ENCODE measurements at places on chromosomes 1 and 21.

DNA sequence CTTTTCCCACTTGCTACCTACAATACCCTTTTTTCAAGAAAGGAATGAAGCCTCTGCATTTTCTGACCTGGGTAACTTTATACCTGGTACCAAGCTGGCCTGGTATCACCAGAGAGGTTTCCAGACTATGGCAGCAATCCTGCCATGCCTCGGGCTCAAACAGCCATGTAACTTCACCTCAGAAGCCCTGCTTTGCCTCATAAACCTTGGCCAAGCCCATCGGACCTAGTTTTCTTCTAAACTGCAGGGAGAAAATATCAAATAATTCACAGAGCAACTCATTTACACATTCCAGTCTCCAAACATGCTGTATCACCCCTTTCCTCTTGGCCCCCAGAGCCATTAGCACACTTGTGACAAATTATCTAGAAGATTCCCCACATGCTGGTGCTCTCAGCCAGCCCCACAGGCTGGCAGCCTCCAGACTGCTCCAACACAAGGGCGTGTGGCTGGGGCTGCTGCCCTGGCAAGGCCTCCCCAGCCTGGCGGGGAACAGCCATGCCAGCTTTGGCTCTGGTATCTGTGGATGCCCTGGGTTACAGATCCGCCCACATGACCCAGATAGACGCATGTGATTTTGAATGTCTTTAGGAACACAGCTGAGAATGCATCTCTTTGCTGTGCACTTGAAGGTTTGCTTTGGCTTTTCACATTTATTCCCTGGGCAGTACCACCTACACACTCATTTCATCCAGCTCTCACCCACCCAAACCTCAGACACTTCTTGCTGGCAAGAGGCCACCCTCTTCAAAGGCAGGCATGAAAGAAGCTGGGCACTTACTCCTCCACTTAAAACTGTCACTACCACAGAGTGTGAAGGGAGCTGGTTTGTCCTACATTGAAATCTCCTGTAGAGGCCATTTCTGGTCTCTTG is 70.0 kb upstream of the BCAR3 start:
- no peak for DNase-seq

DNA sequence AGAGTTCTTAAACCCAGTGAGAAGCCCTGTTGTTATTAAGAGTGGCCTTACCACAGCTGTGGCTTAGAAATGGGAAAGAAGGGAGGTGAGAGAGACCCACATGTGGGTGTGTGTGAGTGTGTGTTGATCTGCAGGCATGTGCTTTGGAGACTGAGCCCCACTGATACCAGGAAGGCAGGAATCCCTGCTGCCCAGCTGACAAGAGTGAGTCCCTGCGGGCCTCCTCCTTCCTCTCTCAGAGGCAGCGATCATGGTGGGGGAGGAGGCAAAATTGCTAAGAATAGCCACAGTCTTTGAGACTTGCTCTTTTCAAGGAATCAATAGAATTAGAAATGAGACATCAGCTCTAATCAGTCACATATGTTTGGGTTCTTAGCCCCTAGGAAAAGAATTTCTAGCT is 87.0 kb upstream of the WARS2 start:
- DNase-seq = no peak

GRCh38 chr1:43522776-43523480 is 7.8 kb upstream of the PTPRF start:
- no peak for DNase-seq

DNA sequence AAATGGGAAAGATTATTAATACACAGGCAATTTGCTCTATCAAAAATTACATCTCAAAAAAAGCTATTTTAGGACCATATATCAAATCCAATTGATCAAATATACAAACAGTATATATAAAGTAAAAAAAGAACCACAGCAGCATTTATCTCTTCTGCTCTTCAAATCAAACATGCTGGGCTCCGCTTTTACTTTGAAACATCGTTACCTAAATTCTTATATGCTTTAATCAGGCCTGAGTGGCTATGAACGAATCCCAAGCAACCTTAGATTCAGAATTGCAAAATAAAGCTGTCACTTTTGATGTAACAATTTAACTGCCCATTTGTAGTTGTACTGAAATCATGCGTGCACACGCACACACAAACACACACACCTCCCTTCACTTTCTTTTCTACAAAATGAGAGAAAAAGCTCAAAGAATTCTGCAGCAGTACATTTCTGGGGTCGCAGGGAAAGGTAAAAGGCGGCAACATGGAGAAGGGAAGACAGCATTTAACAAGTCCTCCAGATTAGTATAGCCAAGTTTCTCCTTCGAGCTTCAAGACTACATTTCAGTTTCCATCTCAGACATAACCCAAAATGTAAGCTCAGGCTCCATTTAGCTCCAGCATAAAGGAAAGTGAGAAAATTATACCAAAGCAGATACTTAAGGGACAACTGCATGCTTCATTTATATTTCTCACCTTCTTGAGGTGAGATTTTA is 92.2 kb upstream of the TTC39A start:
- no peak for DNase-seq

GRCh38 chr1:104105465-104105864 is 355.8 kb downstream of the AMY1C start:
- DNase-seq = no peak

GRCh38 chr1:15959424-15959823 is 16.5 kb downstream of the ZBTB17 start:
- DNase-seq = no peak

DNA sequence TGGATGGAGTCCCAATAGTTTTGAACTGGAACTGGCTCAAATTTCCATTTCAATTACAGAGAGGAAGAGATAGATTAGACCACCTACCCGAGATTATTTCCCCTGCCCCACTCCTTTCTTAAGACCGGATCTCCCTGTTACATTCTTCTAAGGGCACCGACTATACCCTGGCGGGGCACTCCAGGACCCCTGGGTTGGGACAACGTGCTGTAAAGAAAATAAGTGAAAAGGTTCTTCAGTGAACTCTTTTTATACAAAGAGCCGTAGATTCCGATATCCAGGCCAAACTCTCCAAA is 6.7 kb downstream of the NR5A2 start:
- DNase-seq = no peak

DNA sequence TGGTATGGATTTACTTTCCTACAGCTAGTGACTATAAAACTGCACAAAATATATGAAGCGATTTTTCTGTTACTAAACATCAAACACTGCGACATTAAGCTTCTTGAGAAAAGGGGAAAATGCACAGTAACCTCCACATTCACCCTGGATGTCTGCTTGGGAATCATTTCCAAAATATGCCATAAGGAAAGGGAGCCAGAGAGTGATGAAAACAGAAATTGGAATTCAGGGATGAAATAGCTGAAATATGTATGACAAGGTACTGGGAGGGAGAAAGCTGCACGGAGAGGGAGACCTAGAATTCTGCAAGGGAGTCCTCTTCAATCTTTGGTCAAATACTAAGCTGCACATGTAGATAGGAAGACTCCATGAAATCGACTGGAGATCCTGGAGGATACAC is 31.6 kb upstream of the RAB3GAP2 start:
- no peak for DNase-seq

DNA sequence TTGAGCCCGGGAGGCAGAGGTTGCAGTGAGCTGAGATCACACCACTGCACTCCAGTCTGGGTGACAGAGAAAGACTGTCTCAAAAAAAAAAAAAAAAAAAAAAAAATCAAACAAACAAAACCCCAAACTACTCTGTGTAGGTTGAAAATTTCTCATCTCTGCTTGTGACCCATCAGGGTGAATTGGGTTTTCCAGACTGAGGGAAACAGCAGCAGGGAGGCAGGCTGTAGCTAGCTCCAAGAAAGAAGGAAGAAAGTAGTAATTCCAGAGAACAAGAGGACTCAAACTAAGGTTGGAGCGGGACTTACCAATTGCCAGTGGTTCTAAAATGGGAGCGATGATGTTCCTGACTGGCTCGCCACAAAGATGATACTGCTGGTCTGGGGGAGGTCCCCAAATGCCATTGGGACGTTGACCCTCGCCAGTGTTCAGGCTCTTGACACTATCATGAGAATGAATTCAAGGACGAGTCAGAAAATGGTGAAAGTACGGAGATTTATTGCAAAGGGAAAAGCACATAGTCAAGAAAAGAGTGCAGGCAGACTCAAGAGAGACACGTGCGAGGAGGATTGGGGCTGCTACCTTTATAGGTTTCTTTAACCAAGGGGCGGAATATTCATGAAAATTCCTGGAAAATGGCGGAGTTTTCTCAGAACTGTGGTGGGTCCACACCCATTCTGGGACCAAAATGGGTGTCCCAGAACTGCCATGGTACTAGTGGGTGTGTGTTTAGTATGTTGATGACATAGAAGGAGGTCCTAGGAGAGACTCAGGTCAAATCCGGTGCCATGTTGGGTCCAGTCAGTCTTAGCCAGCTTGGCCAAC is 13.4 kb downstream of the AADACL4 start:
- no peak for DNase-seq

- no peak for DNase-seq
Measured at GRCh38 chr1:235976490-235976889, 88.4 kb downstream of the NID1 start.

- DNase-seq = no peak
Measured at GRCh38 chr1:21594501-21594900, 74.7 kb downstream of the RAP1GAP start.

DNA sequence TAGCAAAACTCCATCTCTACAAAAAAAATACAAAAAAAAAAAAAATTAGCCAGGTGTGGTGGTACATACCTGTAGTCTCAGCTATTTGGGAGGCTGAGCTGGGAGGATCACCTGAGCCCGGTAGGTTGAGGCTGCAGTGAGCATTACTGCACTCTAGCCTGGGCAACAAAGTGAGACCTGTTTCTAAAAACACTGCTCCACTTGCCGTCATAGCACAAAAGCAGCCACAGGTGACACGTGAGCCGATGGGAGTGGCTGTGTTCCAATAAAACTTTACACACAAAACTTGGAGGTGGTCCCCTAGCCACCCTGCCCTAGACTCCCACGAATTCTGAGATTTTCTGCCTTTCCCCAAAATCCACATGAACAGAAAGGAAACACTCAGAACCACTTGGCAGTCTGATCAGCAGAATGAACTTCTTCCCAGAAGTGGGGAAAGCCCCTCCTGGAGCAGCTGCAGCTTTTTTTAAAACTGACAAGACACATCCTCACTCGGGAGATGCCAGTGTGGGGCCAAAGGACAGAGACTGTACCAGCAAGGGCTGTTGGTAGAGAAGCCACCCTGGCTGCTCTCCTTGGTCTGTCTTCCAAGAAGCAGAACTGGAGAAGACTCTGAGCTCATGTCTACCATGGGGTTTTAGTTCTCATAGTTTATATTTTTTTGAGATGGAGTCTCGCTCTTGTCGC is 23.3 kb downstream of the PLEKHM2 start:
- DNase-seq = no peak

DNA sequence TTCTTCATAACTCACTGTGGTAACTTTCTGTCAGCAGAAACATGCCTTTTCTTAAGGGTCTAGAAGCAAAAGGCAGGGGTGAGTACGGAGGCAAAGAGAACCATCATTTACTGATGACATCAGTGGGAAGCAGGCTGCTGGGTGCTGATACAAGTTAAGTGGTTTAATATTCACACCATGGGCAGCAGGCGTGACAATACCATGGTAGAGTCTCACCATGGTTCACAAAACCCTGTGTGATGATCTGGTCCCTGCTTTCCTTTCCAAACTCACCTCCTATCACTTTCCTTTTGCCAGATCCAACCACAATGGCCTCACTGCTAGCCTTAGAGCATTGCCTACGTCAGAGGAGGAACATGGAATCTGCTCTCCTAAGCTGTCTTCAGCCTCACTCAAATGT is 8.7 kb downstream of the MAB21L3 start:
- DNase-seq = no peak

- DNase-seq = no peak
Measured at GRCh38 chr21:28179136-28179535, 813.5 kb downstream of the LTN1 start.

DNA sequence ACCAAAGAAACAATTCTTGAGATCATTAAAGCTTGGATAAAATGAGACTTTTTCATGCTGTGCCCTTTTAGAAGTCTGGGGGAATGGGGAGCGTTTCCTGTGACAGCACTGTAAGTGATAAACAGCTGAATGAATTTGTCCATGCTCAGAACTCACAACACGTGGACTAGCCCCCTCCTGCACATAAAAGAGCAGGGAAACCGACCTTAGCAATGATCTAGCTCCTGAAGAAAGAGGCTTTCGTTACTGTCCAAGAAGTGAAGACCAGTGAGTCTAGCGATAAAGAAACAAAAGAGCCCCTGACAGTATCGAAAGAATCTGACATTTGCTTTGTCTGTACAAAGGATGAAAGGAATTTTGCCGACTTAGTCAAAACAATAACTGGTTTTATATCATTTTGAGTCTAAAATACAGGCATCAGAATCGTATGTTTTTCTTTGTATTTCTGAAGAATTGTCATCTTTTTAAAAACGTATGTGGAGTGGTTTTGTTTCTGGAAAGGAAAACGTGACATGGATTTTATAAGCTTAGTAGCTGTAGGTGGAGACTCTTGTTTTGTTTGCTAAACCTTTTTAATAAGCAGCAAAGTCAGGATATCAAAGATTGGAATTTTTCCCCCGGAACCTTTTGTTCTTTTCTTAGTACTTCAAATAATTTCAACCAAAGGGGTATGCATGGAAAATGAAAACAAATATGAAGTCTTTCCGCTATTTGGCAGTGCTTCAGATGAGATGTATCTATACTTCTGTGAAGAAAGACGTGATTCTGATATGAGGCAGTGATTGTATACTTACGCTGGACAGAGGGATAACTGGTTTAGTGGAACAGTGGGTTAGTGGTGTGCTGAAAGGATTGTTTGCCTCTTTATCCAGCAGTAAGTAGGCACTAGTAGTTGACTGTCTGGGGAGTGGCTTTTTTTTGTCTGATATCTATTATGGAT is 61.0 kb downstream of the MAST2 start:
- DNase-seq = no peak

- DNase-seq = no peak
Measured at GRCh38 chr1:8409106-8409505, 91.2 kb downstream of the SLC45A1 start.

GRCh38 chr1:46581681-46582455 is 22.2 kb downstream of the MKNK1 start:
- DNase-seq = no peak

DNA sequence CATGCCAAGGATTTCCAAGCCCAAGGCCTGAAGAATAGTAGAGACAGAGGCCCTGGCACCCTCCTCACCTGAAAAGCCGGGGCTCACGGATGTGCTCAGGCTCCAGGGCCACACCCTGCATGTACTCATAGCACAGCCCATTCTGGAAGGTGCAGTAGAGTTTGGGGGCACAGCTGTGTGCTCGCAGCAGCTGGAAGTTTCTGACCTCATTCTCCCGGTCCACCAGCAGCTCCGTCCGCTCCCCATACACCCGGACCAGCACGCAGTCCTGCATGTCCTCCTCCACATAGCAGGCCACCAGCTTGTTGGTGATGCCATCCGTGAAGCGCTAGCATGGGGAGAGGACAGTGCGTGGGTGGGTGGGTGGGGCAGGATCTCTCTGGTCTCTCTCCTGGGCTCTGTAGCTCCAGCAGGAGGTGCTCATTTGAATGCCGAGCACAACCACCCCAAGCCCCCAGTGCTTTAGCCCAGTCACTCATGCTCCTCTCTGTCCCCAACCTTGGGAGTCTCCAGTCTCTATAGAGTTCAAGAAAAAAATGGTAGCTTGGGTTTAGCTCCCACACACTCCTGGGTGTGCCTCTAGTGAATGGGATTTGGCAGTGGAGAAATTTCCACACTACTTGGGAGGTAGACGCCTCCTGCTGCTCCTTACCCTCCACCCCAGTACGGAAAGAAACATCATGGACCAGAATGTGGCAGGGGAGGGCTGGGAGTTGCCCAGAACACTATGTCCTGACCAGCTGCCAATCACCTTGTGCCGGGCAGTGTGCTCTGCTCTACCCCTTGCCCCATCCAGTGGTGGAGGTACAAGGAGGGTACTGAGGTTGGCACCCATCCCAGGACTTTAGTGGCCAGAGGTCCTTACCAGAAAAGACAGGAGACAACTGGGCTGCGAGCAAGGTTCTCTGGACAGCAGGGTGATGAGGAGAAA is 1.9 kb downstream of the ETNK2 start:
- DNase-seq = no peak

All from GM12878 (cell line).